Mammary microvascular endothelial cell (primary cell): ENCODE measurements at places on chromosomes 13 and 19. TPM values are rescaled to one million over a fixed set of nuclear protein-coding genes. Genes with fewer than 3 reads are reported as not detected.

The PPP5C gene
- 103 and 104 TPM in 2 replicates for total RNA-seq

The ADM5 gene
- 0.33 and 0.49 TPM in 2 replicates for total RNA-seq

The ETV2 gene
- total RNA-seq: 0.30 and 0.87 TPM in 2 replicates

The TMC4 gene
- not detected in 2 replicates for total RNA-seq

The ERICH4 gene
- not detected in 2 replicates for total RNA-seq

The ACER1 gene
- total RNA-seq: not detected in 2 replicates

The YIPF2 gene
- total RNA-seq: 52.8 and 58.6 TPM in 2 replicates

The CFD gene
- 0.40 and 1.4 TPM in 2 replicates for total RNA-seq
